ENCODE measurements at places on chromosomes 1 and 21. TPM values are rescaled to one million over a fixed set of nuclear protein-coding genes. Genes with fewer than 3 reads are reported as not detected.

The DRAXIN gene
- not detected for total RNA-seq

The RHBDL2 gene
- total RNA-seq = 9.0 TPM

GRCh38 chr1:218463194-218464156 lies 118.3 kb downstream of the TGFB2 start:
- no peaks in the 10 kb centered on the region for H3K36me3 ChIP-seq
- no peaks in the 10 kb centered on the region for H3K27me3 ChIP-seq
- DNase-seq = no peak
- H3K27ac ChIP-seq = peak overlapping the region; percentile 70
- H3K4me3 ChIP-seq = no peak overlapping the region

DNA sequence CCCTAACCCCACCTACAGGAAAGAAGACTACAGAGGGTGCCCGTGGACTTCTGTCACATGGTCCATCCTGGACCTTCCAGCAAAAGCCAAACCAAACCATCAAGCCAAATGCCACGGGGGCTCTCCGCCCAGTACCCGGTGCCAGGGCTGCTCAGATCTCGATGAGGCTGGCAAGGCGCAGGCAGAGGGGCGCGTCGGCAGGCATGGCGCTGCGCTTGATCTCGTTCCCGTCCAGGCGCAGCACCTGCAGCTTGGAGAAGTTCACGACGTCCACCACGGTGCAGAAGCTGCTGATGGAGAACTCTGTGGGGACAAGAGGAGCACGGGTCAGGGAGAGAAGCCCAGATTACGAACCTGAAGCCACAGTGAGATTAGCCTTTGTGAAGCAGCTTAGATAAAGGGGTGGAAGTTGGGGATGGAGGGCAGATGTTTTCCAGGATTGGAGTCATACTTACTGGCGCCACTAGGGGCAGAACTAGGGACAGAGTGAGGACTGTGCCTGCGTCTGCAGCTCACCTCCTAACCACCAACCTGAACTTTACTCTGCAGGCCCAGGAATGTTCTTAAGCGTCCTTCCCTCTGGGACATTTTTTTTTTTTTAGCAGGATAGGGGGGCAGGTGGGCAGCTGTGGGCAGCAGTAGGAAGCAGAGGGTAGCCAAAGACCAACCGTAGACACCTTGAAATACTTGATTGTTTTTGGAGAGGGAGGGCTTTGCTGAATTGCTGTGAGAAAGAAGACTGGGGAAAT lies 8.6 kb downstream of the FMOD start:
- H3K27me3 ChIP-seq = no peaks in the 10 kb centered on the region
- DNase-seq = peak; percentile 87
- H3K27ac ChIP-seq = peak overlapping the region; percentile 32
- H3K4me3 ChIP-seq = no peak overlapping the region
- peaks cover 46% of the 10 kb centered on the region for H3K4me1 ChIP-seq

DNA sequence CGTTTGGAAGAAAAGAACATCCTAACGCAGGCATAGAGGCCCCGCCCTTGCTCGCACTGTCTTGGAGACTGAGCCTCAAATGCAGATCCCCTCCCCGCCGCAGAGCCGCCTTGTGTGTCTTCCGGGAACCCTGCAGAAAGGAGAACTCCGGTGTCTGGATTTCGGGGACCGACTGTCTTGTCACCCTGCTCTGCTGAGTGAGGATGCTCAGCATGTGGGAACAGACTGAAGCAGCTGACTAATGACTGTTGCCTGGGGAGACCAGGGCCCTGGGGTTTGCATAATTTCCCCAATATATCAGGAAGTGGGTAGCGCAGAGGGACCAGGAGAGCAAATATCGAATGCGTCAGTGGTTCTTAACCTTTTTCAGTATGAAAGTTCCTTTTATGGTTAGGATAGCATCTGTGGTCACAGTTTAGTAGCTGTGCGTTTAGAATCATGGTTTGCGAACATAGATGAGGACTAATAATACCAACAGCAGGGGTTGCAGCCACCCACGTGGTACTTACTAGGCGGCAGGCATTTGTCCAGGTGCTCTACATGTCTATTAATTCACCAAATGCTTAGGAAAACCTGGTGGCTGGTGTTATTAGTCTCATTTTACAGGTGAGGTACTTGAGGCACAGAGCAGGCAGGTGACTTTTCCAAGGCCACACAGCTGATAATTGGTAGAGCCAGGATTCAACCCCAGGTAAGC lies 14.3 kb downstream of the GPR137B start:
- no peak for DNase-seq
- H3K4me3 ChIP-seq = no peak overlapping the region
- H3K27me3 ChIP-seq = no peaks in the 10 kb centered on the region
- H3K4me1 ChIP-seq = no peaks in the 10 kb centered on the region

DNA sequence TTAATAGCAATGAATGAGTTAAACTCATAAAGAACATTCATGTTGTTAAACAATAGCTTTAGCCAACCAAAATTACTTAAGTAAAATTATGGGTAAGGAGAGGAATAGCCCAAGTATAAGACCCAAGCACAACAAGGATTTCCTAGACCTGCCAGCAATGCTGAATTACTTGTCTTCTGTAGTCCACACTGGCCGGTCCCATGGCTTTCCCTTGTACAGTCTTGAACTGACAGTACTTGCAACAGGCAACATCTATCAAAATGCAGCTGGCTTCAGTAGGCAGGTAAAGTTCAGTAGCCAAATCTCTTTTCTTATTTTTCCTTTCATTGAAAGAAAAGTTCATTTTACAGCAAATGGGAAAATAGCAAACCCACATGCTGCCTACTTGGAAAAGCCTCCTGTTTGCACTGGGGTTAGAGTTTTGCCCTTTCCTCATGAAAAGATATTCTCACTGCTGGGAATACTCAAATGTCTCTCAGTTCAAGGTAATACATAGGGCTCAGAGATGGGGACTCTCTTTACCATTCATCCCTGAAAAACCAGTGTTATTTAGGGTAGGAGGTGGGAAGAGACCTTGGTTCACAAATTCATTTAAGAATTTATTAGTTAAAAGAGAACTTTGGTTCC lies 222.8 kb downstream of the TTLL7 start:
- H3K4me1 ChIP-seq = no peaks in the 10 kb centered on the region
- H3K27ac ChIP-seq = no peak overlapping the region
- H3K4me3 ChIP-seq = no peak overlapping the region
- no peaks in the 10 kb centered on the region for H3K36me3 ChIP-seq
- no peaks in the 10 kb centered on the region for H3K27me3 ChIP-seq
- no peak for DNase-seq

- no peak overlapping the region for H3K4me3 ChIP-seq
- DNase-seq = no peak
- no peaks in the 10 kb centered on the region for H3K4me1 ChIP-seq
- H3K27ac ChIP-seq = no peak overlapping the region
- H3K36me3 ChIP-seq = no peaks in the 10 kb centered on the region
Measured at GRCh38 chr21:46077674-46078101, 20.2 kb upstream of the COL6A2 start.

GRCh38 chr21:30072496-30072895 lies 94.1 kb downstream of the CLDN17 start:
- peak; percentile 36 for DNase-seq
- H3K4me1 ChIP-seq = no peaks in the 10 kb centered on the region
- H3K27me3 ChIP-seq = no peaks in the 10 kb centered on the region
- H3K27ac ChIP-seq = no peak overlapping the region
- H3K4me3 ChIP-seq = no peak overlapping the region

GRCh38 chr1:238205045-238205662 lies 314.4 kb upstream of the ZP4 start:
- H3K4me3 ChIP-seq = no peak overlapping the region
- no peak for DNase-seq
- H3K27ac ChIP-seq = no peak overlapping the region
- H3K27me3 ChIP-seq = no peaks in the 10 kb centered on the region
- H3K36me3 ChIP-seq = no peaks in the 10 kb centered on the region
- H3K4me1 ChIP-seq = no peaks in the 10 kb centered on the region

DNA sequence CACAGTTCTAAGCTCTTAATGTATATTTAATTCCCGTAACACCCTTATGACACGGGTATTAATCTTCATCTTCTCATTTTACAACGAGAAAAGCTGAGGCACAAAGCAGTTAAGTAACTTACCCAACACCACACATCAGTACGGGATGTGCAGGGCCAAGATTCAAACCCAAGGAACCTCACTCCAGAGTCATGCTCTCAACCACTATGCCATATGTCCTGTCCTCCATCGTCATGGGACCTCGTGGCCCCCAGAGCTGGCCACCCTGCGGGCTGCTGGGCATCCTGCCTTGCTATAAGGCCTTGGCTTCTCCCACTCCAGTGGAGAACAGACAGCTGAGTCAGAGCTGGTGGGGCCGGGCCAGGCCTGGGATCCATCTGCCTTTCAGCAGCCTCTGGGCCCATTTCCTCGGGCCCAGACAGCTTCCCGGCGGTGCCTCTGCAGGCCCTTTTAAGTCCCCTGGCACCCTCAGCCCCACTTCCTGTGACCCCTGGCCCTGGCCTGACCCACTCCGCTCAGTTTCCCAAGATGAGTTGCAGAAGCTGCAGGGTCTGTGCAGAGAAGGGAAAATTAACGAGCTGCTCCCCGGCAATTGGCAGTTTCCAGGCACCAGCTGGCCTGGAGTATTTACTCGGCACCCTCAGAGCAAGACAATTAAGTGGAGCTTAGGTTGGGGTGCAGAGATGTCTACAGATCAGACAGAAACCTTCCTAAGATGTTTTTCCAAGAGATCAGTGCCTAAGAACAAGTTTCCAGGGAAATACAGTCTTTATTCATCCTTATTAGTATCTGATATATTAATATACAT lies 98.2 kb downstream of the EPHB2 start:
- H3K27me3 ChIP-seq = no peaks in the 10 kb centered on the region
- H3K36me3 ChIP-seq = no peaks in the 10 kb centered on the region
- no peak overlapping the region for H3K4me3 ChIP-seq
- peak; percentile 75 for DNase-seq
- peaks cover 14% of the 10 kb centered on the region for H3K4me1 ChIP-seq
- peak overlapping the region; percentile 28 for H3K27ac ChIP-seq

DNA sequence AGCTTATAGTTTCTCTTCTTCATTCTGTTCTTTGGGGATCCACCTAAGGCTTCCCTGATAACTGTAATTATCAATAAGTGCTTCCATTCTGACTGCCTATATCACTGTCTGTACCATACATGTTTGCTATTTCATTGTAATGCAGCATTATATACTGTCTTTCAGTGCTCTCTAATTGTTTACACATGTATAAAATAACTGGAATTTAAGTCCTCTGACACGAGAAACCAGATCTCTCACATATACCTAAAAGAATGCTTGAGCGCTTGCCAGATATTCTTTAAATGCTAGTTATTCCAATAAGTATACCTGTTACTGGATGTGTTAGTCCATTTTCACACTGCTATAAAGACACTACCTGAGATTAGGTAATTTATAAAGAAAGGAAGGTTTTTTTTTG lies 34.7 kb downstream of the CELF3 start:
- no peak overlapping the region for H3K27ac ChIP-seq
- H3K27me3 ChIP-seq = no peaks in the 10 kb centered on the region
- peaks cover 14% of the 10 kb centered on the region for H3K4me1 ChIP-seq
- H3K4me3 ChIP-seq = no peak overlapping the region

GRCh38 chr1:230167419-230167852 lies 100.4 kb downstream of the GALNT2 start:
- no peak for DNase-seq
- no peak overlapping the region for H3K27ac ChIP-seq
- peaks cover 4% of the 10 kb centered on the region for H3K4me1 ChIP-seq

DNA sequence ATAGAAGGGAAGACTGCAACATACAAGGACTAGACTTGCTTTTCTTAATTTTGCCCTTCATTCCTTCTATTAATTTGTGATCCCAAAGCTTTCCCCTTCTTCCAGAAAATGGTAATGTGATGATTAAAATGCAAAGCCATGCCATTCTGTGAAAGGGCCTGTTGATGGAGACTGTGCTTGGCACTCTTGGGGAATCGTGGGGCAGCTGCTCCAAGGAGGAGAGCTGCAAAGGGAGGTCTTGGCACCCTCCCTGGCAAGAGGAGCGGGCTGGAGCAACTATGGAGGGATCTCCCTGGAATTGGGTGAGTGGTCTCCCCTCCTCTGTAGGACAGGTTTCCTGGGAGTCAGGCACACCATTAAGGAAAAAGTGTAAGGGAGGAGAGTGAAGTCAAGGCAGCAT lies 16.6 kb downstream of the CACNA1S start:
- no peak overlapping the region for H3K27ac ChIP-seq
- no peaks in the 10 kb centered on the region for H3K4me1 ChIP-seq
- no peak overlapping the region for H3K4me3 ChIP-seq
- DNase-seq = no peak
- H3K36me3 ChIP-seq = no peaks in the 10 kb centered on the region
- peaks cover 6% of the 10 kb centered on the region for H3K27me3 ChIP-seq

- H3K36me3 ChIP-seq = no peaks in the 10 kb centered on the region
- peak; percentile 95 for DNase-seq
- no peak overlapping the region for H3K4me3 ChIP-seq
- H3K27me3 ChIP-seq = no peaks in the 10 kb centered on the region
- no peak overlapping the region for H3K27ac ChIP-seq
- H3K4me1 ChIP-seq = no peaks in the 10 kb centered on the region
Measured at GRCh38 chr1:11550664-11551283, 71.8 kb downstream of the DISP3 start.

DNA sequence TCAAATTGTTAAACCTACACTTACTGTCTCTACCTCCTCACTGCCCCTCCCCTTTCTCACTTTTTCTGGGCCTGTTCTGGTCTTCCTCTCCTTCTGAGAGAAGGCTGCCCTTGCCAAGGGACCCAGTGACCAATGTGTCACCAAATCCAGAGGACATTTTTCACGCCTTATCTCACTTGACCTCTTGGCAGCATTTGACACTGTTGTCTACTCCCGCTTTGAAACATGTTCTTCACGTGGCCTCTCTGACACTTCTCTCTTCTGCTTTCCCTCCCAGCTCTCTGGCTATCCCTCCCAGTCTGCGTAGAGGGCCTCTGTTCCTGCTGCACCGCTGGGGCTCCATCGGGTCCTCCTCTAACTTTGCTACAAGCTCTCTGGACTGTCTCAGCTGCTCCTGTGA lies 25.3 kb downstream of the KCNQ4 start:
- H3K36me3 ChIP-seq = no peaks in the 10 kb centered on the region
- DNase-seq = no peak
- no peaks in the 10 kb centered on the region for H3K27me3 ChIP-seq
- H3K4me1 ChIP-seq = no peaks in the 10 kb centered on the region
- H3K4me3 ChIP-seq = no peak overlapping the region

DNA sequence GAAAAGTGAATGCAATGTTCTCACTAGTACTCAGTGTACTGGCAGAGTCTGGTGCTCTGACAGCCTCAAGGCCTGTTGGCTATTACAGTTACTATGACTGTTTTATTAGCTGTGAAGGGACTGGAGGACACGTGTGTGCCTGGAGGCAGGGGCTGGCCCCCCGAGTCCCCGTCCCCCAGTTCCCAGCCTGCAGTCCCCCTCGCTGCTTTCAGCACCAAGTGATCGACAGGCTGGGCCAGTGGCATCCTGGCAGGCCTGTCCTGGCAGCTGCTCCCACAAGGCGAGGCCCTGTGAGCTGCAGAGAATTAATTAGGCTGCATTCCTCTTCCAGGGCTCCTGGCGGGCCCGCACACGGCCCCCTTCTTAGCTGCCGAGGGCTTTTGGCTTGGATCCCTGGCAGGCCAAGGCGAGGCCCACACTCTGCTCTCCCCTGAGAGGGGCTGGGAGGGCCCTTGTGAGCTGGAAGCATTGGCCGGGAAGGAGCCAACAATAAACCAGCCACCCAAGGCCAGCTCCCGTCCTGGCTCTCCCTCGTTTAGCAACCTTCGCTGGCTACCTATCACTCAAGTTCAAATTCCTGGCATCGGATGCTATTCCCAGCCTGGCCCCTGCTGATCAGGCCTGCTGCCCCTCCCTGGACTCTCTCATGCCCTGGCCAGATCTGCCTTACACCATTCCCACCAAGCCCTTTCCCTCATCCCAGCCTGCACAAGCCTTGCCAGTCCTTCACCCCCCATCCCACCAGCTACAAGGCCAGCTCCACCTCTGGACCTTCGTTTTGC lies 9.8 kb downstream of the EDN2 start:
- peak overlapping the region; percentile 83 for H3K27ac ChIP-seq
- DNase-seq = no peak
- no peaks in the 10 kb centered on the region for H3K27me3 ChIP-seq
- no peak overlapping the region for H3K4me3 ChIP-seq
- peaks cover 16% of the 10 kb centered on the region for H3K4me1 ChIP-seq
- H3K36me3 ChIP-seq = no peaks in the 10 kb centered on the region

All from stomach (tissue), 19 donors.